ENCODE measurements at places on chromosomes 5 and 9.

DNA sequence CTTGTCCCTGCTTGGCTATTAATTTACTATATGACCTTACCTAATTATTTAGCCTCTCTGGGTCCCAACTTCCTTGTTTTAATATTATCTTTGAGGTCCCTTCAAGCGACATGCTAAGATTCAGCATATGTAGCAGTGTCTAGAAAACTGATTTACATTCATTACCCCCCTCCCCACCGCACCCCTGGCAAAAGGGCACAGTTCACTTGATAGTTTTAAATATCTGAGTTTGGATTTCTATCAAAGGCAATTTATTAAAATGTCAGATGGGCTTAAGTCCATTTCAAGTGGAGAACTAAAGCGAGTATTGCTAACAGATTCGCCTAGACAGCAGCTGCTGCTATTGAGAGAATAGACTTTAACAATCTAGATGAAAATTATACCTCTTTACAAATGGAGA, 3.9 kb downstream of the CEMIP2 start:
- no peak for DNase-seq

DNA sequence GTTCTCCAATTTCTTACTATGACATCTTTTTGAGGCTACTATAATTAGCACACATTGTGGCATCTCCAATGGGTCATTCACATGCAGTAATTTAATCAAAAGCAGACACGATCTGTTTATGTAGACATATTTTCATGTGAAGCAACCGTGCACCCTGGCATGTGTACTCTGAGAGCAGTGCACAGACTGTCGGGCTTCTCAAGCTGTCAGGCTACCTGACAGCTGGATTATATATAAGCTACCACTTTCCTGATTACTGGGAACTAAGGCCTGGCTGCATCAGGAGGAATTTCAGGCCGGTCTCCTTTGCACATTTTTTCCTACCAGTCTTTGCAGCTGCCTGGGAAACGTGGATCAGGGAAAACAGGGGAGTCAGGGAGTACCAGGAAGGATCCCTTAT, 197.5 kb downstream of the MAPKAP1 start:
- no peak for DNase-seq

GRCh38 chr9:94210616-94211603, 48.2 kb upstream of the ZNF169 start:
- DNase-seq = no peak

DNA sequence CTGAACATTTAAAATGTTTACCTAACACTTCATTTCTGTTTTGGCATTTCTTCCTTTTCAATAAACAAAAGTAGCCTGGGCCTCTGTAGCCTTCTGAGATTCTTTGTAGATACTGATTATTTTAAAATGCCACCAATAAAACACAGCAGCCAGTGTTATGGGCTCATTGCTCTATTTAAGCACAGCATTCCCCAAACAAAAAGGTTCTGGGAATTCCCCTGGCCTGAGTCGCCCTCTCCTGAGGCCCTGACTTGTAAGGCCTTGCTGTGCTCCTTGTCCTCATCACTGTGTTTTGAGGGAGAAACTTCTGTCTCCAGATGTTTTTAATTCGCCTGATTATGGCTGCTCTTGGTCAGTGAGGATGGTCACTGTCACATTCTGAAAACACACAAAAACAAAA, 33.0 kb upstream of the CTXN3 start:
- no peak for DNase-seq

DNA sequence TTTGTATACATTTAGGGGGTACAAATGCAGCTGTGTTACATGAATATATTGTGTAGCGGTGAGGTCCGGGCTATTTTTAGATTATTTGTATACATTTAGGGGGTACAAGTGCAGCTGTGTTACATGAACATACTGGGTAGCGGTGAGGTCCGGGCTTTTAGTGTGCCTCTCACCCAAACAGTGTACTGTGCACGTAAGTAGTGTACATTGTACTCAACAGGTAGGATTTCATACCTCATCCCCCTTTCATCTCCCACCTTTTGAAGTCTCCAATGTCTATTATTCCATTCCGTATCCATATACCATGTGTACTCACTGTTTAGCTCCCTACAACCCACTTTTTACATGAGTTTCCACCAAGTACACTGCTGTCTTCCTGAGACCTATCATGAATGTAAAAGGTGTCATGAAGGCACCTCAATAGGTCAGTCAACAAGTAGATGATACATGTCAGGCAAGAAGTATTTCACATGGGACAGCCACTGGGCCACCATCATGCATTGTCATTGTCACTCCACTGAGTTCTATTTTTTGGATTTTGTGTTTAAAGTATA, 27.7 kb downstream of the SKP1 start:
- no peak for DNase-seq

- no peak for DNase-seq
Measured at GRCh38 chr9:89631384-89631783, 26.6 kb downstream of the GADD45G start.

DNA sequence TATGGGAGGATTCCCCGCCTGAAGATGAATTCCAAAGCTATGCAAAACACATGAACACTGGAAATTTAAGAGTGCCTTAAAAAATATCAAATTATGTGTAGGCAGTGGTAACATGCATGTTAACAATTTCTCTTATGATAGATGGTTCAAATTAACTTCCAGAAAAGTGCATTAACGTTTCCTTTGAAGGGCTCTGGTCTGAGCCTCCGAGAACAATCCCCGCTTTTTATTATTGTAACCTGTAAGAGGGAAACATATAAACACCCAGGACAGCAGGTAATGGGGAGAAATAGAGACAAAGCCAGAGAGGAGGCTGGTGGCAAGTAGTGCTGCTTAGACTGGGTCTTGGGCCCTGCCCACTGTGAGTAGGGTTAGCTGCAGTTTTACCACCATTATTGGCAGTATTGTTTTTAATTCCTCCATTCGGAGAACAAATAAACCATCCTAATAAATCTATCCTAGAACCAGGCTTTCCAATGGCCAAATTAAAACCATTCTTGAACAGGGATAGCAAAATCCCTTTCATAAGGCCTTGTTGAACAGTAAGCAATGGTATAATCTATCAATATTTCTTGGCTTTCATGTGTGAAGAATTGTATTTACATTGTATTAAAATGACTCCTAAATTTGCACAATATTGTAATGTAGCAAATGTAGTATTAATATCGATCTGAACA, 6.3 kb downstream of the NR2F1 start:
- no peak for DNase-seq

GRCh38 chr9:97711223-97711626, 14.1 kb upstream of the XPA start:
- DNase-seq = no peak

- no peak for DNase-seq
Measured at GRCh38 chr9:91555132-91555531, 131.5 kb upstream of the NFIL3 start.

DNA sequence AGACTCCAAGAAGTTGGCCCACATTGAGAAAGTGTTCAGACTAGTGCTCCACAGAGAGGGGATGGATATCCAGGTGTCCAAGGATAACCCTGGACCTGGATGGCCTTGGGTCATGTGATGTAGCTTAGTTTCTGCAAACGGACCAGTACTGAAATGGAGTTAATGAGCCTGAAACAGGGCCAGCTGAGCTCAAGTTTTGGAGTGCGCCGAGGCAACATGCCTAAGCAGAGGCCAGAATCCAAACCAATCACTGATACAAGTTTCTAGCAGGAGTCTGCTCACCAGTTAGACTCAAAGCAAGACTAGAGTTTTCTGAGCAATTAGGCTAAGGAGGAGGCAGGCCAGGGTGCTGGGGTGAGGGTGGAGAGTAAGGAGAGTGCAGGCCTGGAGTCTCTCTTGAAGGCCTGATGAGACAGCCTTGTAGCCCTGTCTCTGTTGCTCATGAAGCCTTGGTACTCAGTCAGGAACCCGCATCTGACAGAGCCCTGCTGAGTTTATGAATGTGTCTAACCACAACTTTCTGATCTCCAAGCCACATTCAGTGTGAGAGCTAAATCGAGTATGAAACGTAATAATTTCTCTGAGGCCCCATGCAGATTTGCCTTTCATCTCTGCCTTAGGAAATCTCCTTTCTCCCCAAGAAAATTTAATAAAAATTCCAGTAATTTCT, 68.9 kb upstream of the EQTN start:
- DNase-seq = no peak

DNA sequence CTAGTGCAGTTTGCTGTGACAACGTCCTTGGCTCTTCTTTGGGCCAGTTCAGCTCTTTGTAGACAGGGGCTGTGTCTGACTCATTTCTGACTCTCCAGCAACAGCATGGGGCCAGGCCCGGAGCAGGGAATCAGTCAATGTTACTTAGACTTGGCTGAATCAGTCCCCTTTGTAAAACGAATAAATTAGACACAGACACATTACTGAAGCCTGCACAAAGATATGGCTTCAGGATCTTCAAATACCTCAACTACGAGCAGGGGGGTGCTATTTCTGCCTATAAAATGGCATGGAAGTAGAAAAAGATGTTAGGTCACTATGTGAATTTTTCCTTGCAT, 204.7 kb downstream of the TTLL11 start:
- DNase-seq = no peak

DNA sequence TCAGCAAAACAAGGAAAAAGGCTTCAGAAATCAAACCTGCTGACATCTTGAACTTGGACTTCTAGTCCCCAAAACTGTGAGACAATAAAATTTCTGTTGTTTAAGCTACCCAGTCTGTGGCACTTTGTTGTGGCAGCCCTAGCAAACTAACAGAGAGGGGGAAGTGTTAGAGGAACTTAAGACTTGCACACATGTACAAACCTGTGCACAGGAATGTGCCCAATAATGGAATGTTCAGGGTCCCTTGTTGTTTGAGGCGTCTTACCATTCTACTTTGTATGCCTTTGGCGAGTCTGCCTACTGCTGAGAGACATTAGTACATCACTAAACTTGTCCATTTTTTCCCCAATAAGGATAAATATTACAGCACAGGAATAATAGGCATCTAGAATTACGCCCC, 160.3 kb downstream of the WDR70 start:
- no peak for DNase-seq

DNA sequence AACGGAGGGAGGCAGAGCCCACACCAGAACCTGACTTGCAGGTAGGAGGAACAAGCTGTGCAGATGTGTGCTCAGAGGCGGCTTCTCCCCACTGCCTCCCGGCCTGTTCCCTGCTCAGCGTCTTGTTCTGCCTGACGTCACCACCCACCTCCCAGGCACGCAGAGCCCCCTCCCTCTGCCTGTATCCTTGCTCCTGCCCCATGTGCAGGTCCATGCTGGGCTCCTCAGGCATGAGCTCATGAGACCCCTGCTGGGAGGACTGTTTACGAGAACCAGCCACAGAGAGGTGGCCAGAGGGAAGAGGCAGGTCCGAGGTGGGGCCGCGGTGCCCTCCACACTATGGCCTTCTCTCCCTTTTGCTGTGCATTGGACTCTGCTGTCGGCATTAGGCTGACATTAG, 45.5 kb downstream of the SLC6A3 start:
- DNase-seq = no peak

- DNase-seq = no peak
Measured at GRCh38 chr5:135448791-135449507, 1.8 kb upstream of the DCANP1 start.

GRCh38 chr5:120609570-120609969, 145.5 kb downstream of the PRR16 start:
- DNase-seq = no peak

- peak; percentile 93 for DNase-seq
Measured at GRCh38 chr5:181223058-181223728, at the start of gene TRIM41. Gene TRIM41, plus strand, starts transcription at chr5:181223281. Its CDS starts 719 bp downstream, at chr5:181224000.

DNA sequence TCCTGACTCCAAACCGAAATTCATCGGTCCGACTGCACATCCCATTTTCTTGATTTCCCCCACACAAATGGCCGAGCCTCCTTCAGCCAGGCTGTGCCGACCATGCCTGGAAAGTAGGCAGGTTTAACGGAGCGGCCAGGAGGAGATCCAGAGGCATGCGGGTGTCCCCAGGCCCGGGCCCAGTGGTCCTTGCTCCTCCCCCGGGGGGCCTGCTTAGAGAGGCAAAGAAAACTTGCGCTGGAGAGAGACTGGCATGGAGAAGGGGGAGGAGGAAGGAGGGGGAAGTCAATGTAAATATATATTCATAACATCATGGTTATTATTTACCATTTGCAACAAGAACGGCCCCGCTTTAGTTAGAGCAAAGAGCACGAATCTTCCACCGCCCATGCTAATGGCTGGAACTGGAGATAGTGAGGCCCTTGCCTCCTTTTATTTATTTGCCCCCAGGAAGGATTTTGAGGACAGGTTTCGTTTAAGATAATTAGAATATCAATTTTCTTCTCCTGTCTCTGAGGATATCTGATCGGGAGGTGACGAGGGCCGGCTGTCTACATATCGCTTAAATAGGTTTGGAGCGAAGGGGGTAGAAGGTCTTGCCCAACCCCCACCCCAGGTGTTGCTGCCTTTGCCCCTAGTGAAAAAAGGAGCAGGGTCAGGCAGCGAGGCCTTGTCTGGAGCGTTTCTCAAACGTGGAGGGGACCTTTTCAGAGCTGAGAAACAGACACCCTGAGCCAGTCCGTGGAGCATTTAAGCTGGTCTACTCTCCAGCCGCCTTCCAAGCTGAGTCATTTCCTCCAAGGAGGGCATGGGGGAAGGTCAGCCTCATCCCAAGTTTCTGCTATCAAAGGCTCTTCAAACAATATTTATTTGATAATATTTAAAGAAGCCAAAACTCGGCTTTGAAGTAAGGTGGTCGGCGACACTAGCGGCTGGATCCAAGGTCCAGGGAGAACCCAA, 2.5 kb downstream of the BARHL1 start:
- no peak for DNase-seq

DNA sequence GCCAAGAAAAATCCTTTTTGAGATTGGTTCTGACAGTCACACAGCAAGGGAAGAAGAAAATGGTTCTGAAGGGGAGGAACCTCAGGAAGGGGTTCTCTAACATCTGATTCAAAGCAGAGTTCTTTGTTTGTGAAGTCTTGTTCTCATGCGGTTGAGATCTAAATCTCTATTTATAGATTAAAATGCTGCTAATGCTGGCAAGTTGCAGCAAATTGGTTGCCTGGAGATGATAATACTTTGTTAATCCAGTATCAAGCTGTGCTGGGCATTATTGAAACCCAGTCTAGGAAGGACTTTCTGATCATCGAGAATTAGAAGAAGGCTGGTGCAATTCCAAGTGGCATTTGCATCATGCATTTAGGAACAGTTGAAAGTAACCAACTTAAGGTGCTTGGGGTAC, 34.0 kb upstream of the SLC28A3 start:
- DNase-seq = no peak

GRCh38 chr5:71013575-71013974, 11.6 kb downstream of the NAIP start:
- no peak for DNase-seq

- DNase-seq = no peak
Measured at GRCh38 chr9:18404434-18405029, 69.4 kb upstream of the ADAMTSL1 start.

DNA sequence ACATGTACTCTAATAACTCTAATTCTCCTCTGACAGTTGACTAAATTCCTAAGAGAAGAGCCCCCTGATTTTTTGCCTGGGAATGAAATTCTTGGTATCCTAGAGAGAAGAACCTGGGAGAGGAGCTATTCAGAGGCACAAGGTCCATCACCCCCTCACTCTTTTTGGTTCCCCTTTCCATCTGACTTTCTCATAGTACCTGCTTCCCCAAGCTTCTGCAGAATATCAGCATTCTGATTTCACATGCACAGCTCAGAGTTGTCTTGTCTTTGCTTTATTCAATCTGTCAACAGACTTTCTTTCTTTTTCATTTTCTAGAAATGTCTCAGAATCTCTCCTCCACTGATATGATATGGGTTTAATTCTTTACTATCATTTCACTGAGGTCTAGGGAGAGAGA, 141.5 kb upstream of the FBXL17 start:
- DNase-seq = no peak

- no peak for DNase-seq
Measured at GRCh38 chr5:145166110-145166509, 669.0 kb downstream of the PRELID2 start.

- no peak for DNase-seq
Measured at GRCh38 chr5:37703841-37704241, 136.0 kb downstream of the GDNF start.

GRCh38 chr9:136292591-136293448, 11.1 kb downstream of the CCDC187 start:
- DNase-seq = no peak

All from stimulated activated CD4-positive, alpha-beta T cell treated with anti-CD3 and anti-CD28 coated beads, Interleukin-1b, Interleukin-23, amount 100 ng/mL, for 1 hour (primary cell).